Left renal cortex interstitium (tissue), 4 donors: ENCODE measurements at places on chromosomes 11 and 22. TPM values are rescaled to one million over a fixed set of nuclear protein-coding genes. Genes with fewer than 3 reads are reported as not detected.

DNA sequence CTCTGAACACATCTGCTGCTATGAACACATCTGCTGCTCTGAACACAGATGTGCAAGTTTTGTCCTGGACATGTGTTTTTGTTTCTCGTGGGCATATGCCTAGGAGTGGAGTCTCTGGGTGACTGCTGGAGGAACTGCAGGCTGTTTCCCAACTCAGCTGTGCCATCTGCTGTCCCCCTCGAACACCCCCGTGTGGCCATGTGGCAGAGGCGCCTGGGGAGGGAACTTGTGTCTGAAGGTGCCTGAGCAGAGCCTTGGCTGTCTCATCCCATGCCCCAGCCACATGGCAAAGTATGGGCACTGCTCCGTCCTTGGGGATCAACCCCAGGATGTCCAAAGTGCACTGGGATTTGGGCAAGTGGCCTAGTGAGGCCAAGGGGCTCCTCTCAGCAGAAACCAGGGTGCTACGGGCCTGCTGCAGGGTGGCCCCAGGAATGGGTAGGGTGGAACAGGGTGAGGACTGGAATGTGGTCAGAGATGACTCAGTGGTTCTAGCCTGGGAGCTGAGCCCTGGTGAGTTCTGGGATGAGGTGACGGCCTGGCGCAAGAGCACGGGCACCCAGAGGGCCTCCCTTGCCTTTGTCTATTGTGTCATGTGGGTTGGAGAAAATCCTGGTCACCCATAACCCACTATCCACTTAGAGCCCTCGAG, 14.7 kb downstream of the GATD1 start:
- DNase-seq: no peak

- DNase-seq: no peak
These were observed 209.1 kb downstream of the BRD1 start for GRCh38 chr22:49618677-49618953.

GRCh38 chr11:81004576-81004975, 1563.7 kb upstream of the TENM4 start:
- DNase-seq: no peak

- DNase-seq: no peak
These were observed 553 bp upstream of the TCIRG1 start for GRCh38 chr11:68038226-68038717.

DNA sequence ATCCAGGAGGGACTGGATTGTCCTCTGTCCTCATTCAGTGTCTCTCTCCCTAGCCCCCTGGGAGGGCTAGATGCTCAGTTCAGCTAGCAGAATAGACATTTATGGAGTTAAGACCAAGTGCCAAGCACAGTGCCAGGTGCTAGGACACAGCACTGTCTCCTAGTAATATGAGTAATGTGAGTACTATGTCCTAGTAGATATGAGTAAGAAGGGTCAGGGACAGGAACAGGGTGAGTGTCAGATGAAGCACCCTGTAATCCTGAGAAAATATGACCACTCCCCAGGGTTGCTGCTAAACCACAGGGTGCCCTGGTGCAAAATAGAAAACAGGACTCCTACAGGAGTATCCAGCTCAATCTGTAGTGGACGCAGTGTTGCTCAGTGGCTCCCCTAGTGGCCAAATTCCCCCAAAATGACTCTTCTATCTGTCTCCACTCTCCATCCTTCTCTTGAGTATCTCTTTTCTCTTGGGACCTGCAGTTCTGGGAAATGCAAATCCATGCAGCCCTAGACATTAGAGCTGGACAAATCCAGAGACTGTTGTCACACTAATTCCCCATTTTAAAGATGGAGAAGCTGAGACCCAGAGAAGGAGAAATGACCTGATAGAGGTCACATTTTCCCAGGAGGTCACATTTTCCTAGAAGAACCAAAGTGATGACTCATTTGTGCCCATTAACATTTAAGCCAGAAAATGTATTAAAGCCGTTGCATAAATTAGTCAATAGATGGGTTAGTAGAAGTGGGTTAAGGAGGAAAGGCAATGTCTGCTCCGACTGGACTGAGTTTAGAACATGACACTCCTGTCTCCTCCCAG, 214.3 kb downstream of the NXPE2 start:
- no peak for DNase-seq

DNA sequence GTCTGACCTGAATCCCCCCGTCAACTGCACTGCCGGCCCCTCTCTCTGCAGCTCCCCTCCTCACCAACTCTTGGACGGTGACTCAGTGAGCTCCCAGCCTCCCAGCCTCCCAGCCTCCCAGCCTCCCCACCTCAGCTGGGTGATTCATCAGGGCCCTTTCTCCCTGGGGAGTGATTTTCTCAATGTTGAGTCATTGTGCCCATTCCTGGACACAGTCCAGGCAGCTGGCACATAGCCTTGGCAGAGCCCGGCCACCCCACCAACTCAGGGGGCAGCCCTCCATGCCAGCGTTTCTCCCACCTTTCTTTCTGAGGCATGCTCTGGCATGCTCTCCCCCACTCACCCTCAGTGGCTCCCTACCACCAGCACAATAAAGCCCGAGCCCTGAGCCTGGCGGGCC, 30.7 kb downstream of the PDE2A start:
- no peak for DNase-seq

GRCh38 chr11:36564376-36565030, 3.3 kb upstream of the RAG1 start:
- DNase-seq: peak; percentile 48

DNA sequence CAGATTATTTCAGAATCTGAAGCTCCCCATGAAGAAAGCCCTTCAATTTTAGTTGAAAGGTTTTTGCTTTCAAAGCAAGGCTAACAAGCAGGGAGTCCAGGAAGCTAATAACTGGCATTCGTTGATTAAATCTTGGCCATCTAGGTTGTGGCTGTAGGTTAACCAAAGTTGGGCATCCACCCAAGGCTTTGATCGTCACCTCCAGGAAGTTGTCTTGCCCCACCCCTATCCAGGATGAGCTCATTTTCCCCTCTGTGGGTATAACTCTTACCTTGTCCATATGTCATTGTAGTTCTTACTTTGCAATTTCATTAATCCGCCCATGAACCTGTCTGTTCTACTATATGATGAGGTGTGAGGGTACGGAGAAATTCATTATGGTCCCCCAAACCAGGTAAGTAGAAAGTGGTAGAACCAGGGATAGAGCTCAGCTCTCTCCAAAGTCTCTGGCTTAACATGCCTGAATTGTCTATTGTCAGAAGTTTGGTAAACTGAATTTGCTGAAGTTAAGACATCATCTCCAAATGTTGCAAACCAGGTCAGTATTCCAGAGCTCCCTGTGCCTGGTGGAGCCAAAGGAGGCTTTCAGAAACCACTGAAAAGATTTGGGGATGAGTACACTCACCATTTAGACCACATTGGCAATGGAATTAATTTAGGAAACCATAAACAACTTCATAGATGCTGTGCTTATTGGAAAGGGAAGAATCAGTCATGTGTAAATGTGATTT, 97.1 kb downstream of the CD44 start:
- DNase-seq: no peak

DNA sequence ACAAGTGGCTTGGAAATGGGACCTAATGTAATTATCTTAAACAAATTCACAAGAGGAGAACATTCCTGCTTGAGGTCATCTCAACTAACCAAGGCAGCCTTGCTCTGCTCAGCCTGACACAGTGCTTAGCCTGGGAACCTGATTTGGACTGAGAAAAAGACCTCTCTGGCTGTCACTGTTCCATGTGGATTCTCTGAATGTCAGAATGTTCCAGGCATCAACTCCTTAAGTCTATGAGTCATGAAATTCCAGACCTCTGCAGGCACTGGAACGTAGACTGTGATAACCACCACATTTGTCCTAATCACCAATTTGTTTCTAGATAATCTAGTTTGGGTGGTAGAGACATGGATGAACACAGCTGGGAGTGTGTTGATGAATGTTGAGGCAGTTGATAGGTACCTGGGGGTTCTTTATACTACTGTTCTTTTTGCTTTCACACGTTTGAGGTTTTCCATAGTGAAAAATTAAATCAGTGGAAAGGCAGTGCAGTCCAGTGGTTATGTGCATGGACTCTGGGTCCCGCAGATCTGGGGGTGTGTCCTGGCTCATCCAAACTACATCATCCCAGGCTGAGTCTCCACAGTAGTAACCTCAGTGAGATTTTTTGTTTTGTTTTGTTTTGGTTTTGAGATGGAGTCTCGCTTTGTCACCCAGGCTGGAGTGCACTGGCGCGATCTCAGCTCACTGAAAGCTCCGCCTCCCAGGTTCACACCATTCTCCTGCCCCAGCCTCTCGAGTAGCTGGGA, 269.6 kb downstream of the MN1 start:
- DNase-seq: no peak

DNA sequence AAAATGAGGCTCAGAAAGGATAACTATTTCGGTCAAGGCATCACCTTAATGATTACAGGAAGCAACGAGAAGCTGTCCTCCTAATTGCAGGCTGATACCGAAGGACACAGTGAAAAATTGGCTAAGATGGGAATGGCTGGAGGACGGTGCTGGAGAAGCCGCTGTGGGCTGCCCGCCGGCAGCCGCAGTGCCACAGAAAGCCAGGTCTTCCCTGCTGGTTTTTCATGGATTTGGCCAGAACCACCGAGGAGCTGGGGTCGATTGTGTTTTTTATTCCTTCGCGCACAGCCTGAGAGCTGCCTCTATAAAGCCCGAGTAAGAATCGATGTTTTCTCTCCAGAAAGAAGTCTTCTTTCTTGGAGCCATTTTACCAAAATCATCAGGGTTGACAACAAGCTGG, 1484.2 kb downstream of the BRD1 start:
- DNase-seq: no peak

DNA sequence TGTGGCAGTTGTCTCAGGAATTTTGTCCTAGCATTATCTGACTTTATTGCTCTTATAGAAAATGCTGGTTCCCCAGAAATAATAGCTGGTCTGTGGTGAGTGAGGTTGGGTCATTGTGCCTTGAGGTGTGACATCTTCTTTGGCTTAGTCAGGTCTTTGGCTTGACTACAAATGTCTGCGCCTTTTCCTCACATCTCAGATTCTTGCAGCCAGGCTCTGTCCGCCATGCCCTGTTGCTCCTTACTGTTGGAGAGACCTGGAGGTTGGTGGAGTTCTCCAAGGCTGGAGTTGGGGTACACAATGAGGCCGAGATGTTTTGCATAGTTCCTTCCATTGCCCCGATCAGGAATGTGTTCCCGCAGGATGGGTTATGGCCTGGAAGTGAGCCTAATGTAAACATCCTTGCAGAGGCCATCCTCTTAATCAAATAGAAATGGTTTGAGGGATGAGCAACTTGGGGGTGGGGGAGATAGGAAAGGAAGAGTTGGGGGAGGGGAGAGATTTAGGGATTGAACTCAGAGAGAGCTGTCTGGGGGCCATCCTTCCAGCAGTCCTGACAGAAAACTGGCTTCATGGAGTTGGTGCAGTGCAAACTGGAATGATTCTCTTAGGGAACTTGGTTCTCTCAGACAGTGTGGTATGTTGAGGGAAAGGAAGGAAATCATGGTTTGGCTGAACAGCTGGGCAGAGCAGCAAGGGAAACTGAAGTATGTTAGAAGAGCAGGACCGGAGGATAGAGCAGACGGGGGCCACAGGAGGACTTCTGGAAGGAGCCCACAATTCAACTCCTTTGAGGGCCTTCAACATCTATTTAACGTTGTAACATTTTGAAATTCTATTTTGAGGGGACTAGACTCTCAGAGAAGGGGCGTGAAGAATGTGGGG, 49.9 kb downstream of the ZBTB16 start:
- no peak for DNase-seq

- DNase-seq: no peak
These were observed 10.3 kb upstream of the MB start for GRCh38 chr22:35627267-35628041.

GRCh38 chr11:132444911-132445310, 1074.5 kb downstream of the NTM start:
- DNase-seq: no peak

GRCh38 chr11:62438641-62439040, 19.8 kb downstream of the SCGB1A1 start:
- DNase-seq: no peak

DNA sequence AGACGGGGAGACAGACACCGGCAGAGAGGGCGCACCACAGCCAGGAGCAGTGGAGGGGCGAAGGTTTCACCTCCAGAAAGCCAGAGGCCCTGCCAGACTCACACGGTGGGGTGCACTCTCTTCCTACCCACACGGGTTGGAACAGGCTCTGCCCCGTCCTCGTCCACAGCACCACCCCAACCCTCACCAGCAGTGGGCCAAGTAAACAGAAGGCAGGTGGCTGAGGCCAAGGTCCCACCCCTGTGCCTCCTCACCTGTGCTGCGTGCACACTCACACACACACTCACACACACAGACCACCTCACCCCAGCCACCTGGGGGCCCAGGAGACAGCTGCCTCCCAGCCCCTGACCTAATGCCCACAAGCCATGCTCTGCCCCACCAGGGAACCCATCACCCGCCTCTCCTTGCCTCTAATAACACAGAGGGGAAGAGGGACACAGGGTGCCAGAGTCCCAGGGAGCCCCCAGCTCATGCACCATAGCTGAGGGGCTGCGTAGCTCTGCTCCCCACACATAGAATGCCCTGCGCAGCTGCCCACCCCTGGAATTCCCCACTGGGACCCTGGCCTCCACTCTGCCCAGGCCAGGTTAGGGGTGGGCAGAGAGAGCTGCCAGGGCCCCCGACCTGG, 3.1 kb downstream of the CYB5R3 start:
- DNase-seq: no peak

DNA sequence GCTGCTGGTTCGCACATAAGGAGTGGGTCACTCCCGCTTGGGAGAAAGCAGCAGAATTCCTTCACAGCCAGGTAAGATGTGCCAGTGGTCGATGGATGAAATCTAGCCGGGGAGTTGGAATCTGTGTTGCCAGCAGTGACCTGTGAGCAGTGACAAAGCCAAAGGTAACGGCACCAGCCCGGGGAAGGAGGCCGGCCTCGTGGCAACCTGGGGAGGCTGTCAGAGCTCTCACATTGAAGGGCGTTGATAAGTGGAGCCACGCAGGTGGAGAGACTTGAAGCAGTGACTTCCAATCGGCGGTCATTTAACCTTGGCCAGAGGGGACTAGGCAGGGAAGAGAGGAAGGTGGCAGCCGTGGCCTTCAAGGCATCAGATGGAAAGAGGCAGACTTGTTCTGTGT, 58.8 kb downstream of the ARHGAP8 start:
- no peak for DNase-seq

DNA sequence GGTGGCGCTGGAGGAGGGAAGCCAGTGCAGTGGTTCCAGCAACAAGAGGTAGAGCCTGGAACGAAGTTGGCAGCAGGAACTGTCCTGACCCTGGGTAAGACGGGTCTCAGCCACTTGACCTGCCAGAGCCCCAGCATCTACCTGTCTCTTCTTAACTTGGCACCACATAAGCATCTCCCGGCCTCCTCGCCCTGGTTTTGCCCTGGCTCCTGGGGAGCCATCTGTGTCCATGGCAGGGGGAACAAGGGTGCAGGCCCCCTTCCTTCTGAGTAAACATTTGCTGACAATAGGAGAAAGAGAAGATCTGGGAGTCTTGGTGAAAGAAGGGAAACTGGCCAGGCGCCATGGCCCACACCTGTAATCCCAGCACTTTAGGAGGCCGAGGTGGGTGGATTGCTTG, 12.8 kb downstream of the P2RY2 start:
- DNase-seq: no peak

GPR83 gene
- polyA plus RNA-seq: 0.64 TPM

C11orf87 gene
- 0.29 TPM for polyA plus RNA-seq

KCNK7 gene
- polyA plus RNA-seq: not detected

OR51E1 gene
- 1.5 TPM for polyA plus RNA-seq

NTM gene
- polyA plus RNA-seq: 51.8 TPM

EML3 gene
- polyA plus RNA-seq: 25.9 TPM

OR8D1 gene
- polyA plus RNA-seq: not detected

ZP1 gene
- polyA plus RNA-seq: not detected

SLC35E4 gene
- 1.8 TPM for polyA plus RNA-seq

MCAM gene
- polyA plus RNA-seq: 57.7 TPM

ZFTA gene
- polyA plus RNA-seq: 43.4 TPM

PHLDA2 gene
- polyA plus RNA-seq: 1.7 TPM

SERPIND1 gene
- polyA plus RNA-seq: 2.8 TPM
